Hematopoietic multipotent progenitor cell treated with erythropoietin and hydrocortisone succinate and interleukin-3 and kit ligand, for 17 days (in vitro differentiated cells): ENCODE measurements at places on chromosomes 5 and 9.
A peak's percentile ranks its signal among the peaks of the same experiment; 100 is the strongest.

DNA sequence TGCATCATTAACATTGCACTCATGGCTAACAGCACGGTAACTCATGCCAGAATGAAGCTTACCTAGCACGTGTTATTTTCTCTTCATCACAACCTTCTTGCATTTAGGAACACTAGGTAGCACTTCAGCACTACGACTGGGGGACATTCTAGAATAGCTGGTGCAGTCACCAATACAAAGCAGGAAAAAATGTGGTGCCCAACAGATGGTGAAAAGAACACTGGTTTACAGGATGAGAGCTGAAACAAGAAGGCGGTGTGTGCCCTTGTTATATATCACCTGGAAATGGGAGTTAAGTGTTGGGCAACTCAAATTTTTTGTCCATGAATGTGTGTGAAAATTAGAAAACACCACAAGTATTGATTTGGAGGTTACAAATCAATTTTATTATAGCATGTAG is 30.0 kb downstream of the GALNT12 start:
- DNase-seq: no peak

DNA sequence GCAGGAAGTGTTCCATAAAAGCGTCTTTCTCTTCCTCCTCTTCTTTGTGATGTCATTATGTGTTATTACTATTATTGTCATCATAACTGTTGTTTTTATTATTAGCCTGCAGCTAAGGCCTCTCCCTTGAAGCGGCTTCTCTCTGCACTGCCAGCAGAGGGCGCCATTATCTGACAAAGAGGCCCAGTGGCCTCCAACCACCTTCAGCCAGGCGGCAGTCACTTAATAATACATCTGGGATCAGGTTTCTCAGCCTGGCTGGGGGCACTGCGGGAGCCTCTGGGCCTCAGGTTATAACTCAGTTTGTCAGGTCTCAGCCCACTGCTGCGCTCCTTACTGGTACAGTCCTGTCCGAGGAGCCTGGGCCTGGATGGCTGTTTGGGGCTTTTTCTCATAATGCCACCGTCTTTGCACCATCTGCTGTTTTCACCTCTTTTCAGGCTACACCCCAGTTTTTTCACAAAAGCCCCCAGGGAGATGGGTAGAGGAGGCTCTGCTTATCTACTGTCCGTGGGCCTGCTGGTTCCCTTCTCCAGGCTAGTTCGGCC is 281.9 kb downstream of the NSG2 start:
- DNase-seq: peak; percentile 59

- no peak for DNase-seq
These were observed 153.8 kb downstream of the GOLPH3 start for GRCh38 chr5:32020271-32020670.

- no peak for DNase-seq
These were observed 243.3 kb downstream of the ACTL7B start for GRCh38 chr9:108612513-108612912.
